ENCODE measurements at places on chromosomes 6 and 20. TPM values are rescaled to one million over a fixed set of nuclear protein-coding genes. Genes with fewer than 3 reads are reported as not detected.
A peak's percentile ranks its signal among the peaks of the same experiment; 100 is the strongest.

The UST gene
- total RNA-seq, result 7.9 TPM

The PNLDC1 gene
- not detected for total RNA-seq

DNA sequence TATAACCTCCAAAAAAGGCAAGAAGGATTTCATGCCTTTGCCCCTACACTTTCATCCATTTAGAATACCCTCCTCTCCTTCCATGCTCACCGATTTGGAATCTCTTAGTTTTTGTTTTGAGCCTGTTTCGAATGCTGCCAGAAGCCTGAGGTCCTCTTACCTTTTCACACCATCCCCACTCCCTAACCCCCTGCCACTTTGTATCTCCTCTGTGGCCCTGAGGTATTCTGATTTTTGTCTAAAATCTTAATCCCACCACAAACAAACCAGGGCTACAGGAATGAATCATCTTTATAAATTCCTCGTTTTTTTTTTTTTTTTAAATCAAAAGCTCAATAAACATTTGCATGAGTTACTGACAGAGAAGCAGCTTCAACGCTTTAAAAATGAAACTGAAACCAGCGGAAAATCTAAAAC lies 1.6 kb upstream of the RPS12 start:
- H3K27ac ChIP-seq, result peak overlapping the region; percentile 66
- H3K4me3 ChIP-seq, result peak overlapping the region; percentile 92
- no peak for DNase-seq
- peaks cover 33% of the 10 kb centered on the region for H3K36me3 ChIP-seq

- no peak within 1 kb of the TSS for H3K27ac ChIP-seq
- H3K36me3 ChIP-seq, result no peaks in the 10 kb centered on the region
- DNase-seq, result peak; percentile 54
- peak within 1 kb of the TSS; percentile 87 for H3K4me3 ChIP-seq
- peaks cover 26% of the 10 kb centered on the region for H3K4me1 ChIP-seq
These were observed at the start of gene MOCS1 for GRCh38 chr6:39934131-39934757. Gene MOCS1, minus strand, starts transcription at chr6:39934462. Its CDS starts 45 bp downstream, at chr6:39934417.

DNA sequence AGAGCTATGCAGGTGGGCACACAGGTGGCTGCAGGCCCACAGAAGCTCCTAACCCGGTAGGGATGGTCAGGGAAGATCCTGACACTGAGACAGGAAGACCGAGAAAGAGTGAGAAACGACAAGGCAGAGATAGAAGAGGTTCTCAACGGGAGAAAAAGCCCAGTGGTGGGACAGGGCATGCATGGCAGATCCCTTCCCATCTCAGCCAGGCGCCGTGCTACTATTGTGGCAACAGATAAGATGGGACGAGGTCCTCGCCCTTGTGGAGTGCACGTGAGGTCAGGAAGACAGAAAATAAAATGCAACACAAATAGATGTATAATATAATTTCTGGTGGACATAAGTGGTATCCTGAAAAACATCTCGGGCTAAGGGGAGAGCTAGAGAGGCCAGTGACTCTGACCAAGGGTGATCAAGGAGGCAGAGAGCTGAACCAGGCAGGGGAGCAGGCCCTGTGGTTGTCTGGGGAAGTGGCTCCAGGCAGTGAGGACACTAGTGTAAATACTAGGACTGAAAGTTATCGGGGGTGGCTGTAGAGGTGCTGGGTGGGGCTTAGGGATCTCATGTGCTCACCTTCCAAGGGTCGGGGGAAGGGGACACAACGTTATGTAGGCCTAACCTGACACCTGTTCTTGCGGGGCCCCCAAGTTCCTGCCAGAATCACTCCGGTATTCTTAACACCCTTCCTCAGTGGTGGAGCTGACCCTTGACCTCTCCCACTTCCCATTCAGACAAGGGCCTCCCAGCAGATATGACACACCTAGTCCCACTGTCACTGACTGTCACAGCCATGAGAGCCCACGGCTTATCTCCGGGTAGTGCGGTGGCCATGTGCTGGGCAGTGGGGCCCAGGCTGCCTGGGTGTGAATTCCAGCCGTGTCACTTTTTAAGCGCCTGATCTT lies 1.0 kb downstream of the SRXN1 start:
- H3K4me1 ChIP-seq, result peaks cover 12% of the 10 kb centered on the region
- H3K4me3 ChIP-seq, result peak overlapping the region; percentile 94
- H3K27me3 ChIP-seq, result peaks cover under 1% of the 10 kb centered on the region
- peak overlapping the region; percentile 50 for H3K27ac ChIP-seq

Measured in PC-3 (cell line).